Lower lobe of right lung (tissue), 2 donors: ENCODE measurements at places on chromosomes 3 and 15. TPM values are rescaled to one million over a fixed set of nuclear protein-coding genes. Genes with fewer than 3 reads are reported as not detected.

The LRRC31 gene
- total RNA-seq = 1.1 TPM

DNA sequence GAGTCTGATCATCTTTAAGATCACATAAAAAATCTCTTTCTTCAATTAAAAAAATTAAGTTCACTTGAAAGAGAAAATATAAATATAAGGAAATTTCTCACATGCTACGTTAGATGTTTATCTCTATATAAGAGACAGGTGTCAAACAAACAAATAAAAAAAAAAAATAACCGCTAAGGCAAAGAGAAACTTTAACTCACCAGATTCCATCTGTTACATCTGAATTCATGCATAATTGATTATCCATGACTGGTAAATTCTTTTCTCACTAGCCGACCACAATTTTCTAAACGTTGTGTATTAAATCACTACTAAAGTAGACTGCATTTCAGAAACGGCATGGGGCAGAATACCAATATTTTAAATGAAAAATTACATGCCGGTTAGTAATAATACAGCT is 9.6 kb upstream of the SATB1 start:
- no peak for DNase-seq

GRCh38 chr3:30305021-30305420 is 301.4 kb upstream of the TGFBR2 start:
- DNase-seq = no peak

The SYNPR gene
- not detected for total RNA-seq

DNA sequence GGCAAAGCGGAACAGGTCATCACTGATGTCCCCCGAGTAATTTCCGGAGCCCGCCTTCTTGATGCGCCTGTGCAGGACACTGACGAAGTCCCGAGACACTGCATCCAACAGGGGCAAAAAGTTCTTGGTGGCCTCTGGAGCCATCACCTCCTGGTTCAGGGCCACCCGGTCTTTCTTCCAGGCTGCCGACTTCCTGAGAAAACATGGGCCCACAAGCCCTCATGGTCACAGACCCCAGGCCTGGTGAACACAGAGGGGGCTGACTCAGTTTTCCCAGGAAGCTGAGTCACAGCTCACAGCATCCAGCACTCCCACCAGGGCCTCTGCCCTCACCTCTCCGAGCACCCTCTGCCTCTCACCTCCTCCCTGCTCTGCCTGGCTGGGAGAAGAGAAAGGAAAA is 22.4 kb downstream of the CYP11A1 start:
- peak; percentile 24 for DNase-seq

DNA sequence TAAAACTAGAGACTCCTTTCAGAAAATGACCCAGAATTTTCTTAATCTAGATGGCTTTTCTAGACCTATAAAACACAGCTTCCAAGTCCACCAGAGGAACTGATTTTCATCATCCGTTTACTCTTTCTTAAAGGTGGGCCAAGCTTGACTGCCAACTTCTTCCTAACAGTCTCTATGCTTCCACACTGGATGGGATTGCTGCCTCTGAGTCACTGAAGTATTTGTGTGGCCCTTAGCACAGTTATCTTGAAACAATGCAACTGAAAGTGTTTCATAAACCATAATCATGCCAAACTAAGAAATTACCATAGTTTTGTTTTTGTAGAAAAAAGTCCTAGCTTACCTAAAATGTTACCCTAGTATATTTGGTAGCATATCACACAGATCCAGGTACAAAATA is 985.7 kb downstream of the TUSC7 start:
- DNase-seq = no peak
